ENCODE measurements at places on chromosomes 12 and 14. TPM values are rescaled to one million over a fixed set of nuclear protein-coding genes. Genes with fewer than 3 reads are reported as not detected.

The ASPG gene
- total RNA-seq = not detected

The ZNF268 gene
- total RNA-seq = 22.6 TPM

The PLCZ1 gene
- not detected for total RNA-seq

The RDH5 gene
- 8.5 TPM for total RNA-seq

DNA sequence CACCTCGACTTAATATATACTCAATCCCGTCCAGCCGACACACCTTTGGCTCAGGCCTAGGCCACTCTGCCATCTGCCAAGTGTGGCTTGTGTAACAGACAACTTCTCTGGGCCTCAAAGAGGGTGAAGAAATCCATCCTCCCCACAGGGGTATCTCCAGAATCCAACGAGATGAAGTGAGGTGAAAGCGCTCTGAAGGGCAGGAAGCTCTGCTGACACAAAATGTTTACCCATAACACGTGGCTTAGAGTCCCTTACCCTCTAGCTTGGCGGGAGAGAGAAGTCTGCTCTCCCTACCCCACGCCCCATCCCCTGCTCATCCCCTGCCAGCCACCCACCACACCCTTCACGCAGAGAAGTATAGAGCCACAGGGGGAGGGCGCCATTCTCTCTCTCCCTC, 13.0 kb downstream of the ZBTB39 start:
- DNase-seq = no peak

- no peak for DNase-seq
Measured at GRCh38 chr12:116065606-116066005, 211.9 kb downstream of the MED13L start.

DNA sequence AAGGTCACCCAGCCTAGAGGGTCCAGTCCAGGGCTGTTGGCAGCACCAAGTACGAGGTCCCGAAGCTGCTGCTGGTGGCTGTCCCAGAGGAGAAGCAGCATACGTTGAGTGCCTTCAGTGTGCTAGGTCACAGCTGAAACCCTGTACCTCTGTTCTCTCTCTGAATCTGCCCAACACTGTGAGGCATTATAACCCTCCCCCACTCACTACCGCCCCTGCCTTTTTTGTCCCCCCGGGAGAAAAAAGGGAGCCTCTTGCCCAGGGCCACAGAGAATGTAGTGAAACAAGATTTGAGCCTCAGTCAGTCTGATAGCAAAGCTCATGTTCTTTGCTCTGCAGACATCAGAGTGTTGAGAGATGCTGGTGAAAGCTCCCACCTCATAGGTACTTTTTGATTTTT, 53.4 kb downstream of the PPP2R5C start:
- no peak for DNase-seq

DNA sequence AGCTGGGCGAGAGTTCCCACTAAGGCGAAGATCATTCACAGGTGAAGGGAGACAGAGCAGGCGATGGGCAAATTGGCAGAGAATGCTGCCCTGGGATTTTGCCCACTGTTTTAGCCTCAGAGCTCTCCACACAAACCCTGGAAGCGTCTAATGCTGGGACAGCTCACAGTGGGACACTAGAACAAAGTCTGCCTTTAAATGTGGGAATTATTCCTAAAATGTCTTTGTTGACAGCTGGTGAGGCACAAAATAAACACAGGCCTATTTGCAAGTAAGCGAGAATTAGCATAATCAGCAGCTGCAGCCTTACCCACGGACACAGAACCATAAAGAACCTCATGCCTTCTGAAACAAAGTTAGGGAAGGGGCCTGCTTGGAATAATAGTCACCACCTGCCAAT, 824.5 kb downstream of the AACS start:
- no peak for DNase-seq
